ENCODE measurements at places on chromosomes 5 and 9.

GRCh38 chr5:122078116-122079110 is at the start of gene LOX:
TSS of gene LOX (minus strand) at chr5:122078259. CDS start at chr5:122077985, 274 bp downstream.
- DNase-seq = no peak

- DNase-seq = no peak
Measured at GRCh38 chr5:83048277-83048676, 28.9 kb downstream of the TMEM167A start.

DNA sequence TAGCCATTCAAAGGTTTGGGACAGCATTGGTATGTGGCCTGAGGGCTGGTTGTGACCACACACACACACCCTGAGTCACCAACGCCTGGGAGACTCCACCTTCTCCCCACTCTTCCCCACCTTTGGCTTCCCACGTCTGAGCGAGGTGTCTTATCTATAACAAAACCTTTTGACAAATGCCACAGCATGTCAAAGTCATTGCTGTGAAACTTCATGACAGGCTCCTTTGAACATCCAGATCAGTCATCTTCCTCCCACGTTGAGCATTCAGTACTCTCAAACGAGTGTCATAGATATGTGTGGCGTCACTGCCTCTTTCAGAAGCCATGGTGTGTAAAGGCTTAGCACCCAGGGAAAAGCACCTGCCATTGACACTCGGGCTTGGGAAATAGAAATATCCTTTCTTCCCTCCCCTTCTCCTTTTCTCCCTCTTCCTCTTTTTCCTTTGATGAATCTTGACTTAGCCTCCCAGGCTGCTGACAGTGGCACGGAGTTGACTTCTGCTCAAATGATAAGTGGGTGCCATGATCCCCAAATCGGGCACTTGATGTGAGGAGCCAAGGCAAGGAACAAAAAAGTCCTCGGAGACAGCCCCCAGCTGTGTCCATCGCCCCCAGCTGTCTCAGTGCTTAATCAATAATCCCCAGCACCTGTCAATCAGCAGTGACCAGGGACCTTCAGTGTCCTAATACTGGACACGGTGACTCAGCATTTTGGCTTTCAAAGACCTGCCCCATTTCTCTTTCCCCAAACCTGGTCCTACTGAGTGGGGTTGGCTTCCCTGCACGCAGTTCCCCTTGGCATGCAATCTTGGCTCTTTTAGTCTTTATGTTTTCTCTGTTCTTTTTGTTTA is 114.8 kb downstream of the FGF18 start:
- no peak for DNase-seq

DNA sequence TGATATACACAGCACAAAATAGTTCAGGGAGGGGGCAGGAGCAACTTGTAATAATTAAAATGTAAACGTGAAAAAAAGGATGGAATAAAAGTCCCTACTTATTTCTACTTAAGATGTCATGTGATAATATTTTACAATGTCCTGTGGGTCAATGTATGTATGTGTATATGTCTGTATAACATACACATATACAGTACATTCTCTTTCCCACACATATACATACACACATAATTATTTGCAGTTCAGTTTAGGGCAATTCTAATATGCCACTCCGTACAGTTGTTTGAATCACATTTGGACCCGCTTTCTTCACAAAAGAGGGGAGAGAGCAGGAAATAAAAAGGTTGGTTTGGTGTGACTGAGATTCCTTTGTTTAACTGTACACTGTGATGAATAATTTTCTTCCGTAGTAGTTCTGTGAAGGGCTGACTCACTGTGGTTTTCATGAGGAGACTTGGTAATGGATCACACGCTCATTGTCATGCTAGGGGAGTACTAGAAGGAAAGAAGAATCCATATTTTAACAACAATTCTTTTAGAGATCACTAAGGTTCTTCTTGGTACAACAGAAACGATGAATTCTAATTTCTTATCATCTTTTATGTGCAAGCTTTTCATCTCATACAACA is 26.2 kb upstream of the ACOT12 start:
- no peak for DNase-seq

DNA sequence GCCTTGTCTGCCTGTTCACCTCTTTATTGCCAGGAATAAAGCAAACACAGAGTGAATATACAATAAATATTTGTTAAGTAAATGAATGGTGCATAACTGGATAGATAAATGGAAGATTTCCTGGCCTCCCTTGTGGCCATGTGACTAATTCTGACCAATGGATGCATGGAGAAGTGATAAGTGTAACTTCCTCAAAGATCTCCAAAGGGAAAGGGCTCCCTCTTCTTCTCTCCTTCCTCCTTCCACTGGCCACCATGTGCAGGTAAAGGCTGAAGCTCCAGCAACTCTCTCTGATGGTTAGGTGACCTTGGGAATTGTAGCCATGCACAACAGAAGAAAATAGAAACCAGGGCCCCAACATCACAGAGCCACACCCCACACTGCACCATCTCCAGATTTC is 174.4 kb downstream of the EBF1 start:
- DNase-seq = no peak

GRCh38 chr5:140925806-140926442 is at the start of gene PCDHAC1:
TSS of gene PCDHAC1 (plus strand) at chr5:140926299. CDS start at chr5:140926893, 594 bp downstream.
- DNase-seq = no peak

DNA sequence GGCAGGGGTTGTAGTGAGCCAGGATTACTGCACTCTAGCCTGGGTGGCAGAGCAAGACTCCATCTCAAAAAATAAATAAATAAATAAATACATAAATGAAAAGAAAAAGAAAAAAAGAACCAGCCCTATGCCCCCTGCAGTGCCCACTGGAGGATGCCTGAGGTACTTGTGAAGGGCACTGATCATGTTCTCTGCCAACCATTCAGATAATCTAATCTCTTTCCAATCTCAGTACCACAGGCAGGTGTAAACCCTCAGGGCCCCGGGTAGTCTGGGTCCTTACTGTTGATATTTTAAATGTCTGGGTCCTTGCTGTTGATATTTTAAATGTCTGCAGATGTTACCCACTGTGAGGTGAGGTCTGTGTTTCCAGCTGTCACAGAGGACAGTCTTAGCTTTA is 321.8 kb upstream of the ADCY2 start:
- no peak for DNase-seq

DNA sequence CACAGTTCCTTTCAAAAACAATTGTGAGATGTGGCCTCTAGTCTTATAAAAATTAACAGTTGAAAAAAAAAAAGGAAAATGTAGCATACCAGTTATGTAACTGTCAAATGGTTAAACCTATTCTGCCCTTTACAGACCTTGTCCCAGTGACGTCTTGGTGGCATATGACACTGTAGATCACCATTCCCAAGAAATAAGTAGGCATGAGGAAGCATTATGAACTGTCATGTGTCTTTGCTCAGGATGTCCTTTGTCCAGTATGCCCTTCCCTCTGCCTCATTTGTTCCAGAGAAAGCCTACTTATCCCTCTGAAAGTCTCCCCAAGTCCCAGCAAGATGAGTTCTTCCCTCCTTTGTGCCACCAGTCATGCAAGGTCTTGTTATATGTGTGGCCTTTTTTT is 63.2 kb downstream of the PAM start:
- DNase-seq = no peak

GRCh38 chr5:71891406-71891805 is 172.3 kb downstream of the CARTPT start:
- DNase-seq = no peak

DNA sequence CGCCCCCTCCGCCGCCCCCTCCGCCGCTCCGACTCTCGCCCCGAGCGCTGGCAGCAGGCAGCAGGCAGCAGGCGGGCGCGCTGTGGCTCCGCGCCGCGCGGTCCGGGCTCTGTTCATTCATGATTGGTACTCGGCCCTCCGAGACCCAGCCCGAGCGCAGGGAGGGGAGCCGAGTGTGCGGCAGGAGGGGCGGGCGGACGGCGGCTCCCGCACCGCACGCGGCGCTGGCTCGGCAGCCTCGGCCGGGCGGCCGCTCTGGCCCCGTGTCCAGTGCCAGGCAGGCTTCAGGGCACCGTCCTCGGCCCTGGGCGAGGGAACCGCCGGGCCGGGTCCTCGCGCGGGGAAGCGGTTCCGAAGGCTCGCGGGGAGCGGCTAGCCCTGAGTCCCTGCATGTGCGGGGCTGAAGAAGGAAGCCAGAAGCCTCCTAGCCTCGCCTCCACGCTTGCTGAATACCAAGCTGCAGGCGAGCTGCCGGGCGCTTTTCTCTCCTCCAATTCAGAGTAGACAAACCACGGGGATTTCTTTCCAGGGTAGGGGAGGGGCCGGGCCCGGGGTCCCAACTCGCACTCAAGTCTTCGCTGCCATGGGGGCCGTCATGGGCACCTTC is at the start of gene KCNIP1:
TSS of gene KCNIP1 (plus strand) at position 31 of the 607 bp plus-strand sequence.
- no peak for DNase-seq

DNA sequence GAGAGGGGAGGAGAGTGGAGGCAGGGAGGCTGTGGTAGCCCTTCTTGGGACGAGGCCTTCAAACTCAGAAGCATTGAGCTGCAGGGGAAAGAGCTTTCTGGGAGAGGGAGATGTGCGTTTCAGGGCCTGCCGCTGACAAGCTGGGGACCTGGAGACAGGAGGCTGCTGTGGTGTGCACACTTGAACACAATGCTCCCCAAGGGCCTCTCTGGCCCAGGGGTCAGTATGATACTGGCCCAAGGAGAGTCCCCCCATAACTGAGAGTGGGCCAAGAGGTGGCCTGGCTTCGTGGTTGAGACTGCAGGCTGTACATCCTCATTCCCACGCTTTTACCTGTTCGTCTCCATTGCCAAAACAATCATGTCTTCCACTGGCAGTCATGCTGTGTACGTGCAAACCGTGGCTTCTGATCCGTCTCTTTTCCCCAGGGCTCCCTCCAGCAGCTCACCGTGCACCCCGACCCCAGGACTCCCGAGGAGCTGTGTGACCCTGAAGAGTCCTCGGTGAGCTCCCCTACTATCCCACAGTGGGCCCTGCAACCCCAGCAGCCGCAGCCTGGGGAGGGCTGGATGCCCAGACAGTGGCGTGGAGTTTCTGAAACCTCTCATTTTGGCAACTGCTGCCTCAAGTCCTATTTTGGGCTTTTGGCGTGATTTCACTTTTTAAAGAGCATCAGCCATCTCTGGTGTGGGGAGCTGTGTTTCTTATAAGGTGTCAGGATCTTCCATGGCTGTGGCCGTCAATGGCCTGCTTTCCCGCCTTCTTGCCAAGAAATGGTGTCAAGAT is 43.4 kb downstream of the COL15A1 start:
- DNase-seq = no peak

DNA sequence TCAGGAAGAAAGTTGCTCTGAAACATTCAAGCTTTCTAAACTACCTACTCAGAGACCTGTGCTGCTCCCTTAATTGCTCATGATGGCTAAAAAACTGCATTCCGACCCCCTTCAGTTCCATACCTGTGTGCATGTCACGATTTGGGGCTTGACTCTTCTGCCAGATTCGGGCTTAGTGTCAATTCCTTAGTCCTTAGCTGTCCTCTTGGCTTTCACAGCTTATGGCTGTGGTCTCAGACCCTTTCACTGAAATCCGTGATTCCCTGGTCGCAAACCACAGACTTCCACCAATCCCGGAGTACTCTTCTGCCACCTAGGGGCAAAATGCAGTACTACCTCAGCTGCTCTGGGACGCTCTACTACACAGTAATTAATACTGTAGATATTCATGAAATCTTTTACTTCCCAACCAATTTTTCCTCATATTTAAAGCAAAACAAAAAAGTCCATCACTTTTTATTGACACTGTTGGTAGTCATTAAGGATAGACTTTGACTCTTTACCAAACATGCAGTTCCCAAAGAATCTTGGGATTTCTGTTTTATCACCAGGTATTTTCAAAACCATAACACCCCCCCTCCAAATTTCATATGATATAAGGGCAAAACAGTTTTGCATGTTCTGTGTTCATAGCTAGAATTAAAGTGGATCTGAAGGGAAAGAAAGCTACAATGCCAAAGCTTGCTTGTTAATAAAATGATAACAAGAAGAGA is 617.4 kb downstream of the SLCO4C1 start:
- DNase-seq = peak; percentile 25

DNA sequence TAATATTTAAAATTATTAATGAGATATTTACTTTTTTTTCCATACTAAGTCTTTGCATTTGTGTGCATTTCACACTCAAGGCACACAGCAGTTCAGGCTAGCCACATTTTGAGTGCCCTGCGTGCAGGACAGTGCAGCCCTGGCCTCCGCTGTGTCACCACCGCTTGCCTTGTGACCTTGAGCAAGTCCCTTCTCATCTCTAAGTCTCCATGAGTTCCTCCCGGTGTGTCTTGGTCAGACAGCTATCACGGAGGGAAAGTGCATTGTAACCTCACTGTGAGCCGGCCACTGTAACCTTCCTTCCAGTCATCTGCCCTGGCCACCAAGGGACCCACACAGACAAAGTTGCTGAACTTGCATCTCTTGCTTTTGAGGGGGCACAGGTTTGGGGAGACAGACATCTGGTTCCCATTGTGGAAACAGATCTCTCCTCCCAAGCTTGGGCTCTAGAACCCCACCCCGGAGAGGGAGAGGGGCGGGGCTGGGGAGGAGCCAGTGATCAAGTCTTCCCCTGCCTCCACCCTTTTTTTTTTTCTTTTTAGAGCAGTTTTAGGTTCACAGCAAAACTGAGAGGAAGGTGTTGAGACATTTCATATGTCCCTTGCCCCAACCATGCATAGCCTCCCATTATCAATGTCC is 96.8 kb downstream of the C9orf50 start:
- DNase-seq = no peak

DNA sequence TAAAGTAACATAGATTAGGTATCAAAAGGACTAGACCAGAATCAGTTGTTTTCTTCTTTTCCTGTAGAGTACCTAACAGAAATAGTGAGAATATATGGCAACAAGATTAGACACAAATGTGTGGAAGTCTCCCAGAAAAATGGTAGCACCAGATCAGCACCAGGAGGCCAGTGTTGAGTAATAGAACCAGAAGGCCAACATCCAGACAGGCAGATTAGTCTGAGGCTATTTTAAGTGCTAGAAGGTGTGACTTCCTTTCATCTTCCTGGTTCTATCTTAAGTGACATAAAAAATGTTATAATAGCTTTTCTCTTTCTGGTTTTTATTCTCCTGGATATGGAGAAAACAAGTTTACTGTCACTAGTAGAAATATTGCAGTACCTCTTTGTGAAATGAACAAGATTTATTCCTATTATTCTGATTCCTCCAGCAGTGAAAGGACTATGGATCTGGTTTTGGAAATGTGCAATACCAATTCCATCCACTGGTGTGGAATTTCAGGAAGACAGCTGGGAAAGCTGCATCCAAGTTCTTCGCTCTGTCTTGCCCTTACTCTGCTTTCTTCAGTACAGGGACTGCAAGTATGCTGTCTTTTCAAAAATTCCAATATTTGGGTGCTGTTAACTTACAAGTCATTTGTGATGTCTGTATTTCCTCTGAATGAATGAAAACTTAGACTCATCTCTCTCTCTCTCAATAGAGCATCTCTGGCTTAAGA is 39.1 kb downstream of the SHLD3 start:
- DNase-seq = no peak

GRCh38 chr5:72280581-72281069 is 39.4 kb downstream of the MRPS27 start:
- DNase-seq = no peak

DNA sequence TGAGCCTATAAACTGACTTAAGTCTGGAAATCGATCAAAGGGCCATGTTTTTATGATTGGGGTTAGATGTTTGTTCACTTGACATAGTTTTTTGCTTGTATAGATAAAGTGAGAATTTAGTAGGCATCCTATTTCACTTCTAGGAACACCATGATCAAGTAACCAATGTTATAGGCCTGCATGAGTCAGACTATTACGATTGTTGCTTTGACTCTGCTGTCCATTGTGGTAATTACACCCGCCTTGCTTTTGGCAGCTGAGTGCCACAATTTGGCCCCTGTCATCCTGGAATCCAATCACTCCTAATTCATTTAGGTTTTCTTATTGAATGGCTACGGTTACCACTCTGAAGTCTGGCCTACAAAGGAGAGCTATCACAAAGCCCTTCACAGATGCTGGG is 67.8 kb upstream of the IL33 start:
- DNase-seq = no peak
